ENCODE measurements at places on chromosomes 1 and 21.
A peak's percentile ranks its signal among the peaks of the same experiment; 100 is the strongest.

DNA sequence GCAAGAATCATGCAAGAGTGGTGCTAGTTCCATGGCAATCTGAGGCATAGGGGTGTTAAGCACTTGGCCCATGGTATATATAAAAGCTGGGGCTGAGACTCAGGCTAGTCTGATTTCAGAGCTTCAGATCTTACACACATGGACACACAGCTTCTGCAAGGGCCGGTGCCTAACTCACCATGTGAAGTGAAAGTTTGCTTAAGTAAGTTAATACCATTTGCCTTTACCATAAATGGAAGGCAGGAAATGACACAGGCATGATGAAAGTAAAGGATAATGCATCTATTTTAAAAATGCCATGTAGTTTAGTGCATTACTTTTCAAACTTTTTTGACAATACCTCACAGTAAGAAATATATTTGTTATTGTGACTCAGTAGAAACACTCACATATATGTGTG is 122.6 kb downstream of the KCNJ6 start:
- DNase-seq = no peak

DNA sequence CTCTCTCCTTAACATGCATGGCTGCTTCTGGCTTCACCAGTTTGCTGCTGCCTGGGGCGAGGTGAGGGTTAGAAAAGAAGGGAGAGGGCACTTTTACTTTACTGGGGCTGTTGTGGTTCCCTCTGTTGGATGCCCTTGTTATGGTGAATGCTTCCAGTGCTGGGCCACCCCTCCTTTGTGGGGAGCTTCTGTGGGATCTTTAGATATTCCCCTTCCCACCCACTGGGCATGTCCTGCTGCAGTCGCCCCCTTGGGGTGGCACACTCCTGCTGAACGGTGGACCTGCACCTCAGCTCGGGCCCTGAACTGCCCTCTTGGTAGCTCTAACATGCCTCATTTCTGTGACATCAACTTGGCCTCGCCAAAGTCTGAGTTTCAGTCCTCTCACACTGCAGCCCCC is 6.0 kb downstream of the TNN start:
- DNase-seq = no peak

DNA sequence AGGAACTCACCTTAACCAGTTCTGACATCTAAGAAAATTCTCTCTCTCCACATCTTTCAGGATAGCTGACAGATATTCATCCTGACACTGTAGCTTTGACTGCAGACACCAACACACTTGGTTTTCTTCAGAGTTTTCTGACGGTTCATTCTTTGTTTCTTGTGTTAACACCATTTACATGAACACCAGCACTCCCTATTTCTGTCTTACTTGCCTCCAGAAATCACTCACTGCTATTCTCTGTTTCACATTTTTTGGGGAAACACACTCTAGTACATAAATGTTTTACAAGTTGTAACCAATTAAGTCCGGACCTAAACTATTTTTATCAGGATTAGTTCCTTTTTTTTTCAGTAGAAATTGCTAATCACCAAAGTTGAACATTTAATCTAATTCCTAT is 15.4 kb downstream of the FLVCR1 start:
- DNase-seq = no peak

DNA sequence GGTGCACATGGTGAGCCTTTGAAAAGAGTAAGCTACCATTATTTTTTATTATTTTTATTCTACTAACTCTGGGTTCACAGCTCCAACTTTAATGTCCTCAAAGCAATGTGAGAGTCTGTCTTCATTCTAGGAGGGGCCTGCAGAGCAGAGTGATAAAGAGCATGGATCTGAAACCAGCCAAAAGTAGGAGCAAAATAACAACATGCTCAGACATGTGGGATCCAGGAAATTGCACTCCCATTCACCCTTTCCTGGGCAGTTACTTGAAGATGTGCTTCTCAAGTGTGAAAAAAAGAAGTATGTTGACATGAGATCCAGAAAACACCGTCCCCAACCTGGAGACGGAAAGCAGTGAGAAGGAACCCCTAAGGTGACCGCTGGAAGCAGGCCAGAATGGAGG is 8.7 kb upstream of the LIN28A start:
- DNase-seq = no peak

DNA sequence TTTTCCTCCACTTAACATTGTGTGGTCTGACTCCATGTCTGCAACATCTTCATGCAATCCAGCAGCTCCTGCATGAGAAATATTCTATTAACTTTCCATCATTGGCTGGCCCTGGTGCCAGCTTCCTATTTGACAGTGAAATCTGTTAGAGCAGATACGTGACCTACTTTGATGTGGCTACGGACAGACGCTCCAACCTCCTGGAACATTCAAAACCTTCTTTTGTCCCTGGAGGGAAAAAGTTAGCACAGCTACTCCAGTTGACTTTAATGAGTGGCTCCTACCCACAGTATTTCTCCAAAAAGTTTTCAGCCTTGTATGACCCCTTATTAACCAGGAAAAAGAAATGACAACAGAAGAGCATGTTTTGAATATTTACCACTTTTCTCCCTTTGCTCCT is 22.0 kb downstream of the PRAMEF20 start:
- no peak for DNase-seq

DNA sequence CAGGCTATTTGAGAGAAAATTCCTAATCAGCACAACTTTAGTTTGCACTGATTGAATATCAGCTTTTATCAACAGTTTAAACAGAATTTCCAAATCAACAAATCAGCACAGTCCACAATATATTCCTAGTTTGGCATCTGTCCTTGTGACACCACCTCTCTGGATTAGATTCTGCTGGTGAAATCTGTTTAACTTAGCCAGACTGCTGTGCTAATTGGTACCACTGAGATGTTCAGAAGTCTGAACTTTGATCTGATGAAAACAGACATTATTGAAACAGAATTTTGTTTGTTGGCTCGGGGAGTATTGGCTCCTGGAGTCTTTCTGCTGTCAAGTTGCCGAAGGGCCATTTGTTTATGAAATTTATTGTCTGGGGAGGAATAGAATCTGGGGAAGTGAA is 17.0 kb upstream of the NGF start:
- no peak for DNase-seq

- DNase-seq = no peak
Observed at GRCh38 chr1:176567190-176567794, 104.3 kb downstream of the PAPPA2 start.

- no peak for DNase-seq
Observed at GRCh38 chr1:230082211-230082610, 15.2 kb downstream of the GALNT2 start.

DNA sequence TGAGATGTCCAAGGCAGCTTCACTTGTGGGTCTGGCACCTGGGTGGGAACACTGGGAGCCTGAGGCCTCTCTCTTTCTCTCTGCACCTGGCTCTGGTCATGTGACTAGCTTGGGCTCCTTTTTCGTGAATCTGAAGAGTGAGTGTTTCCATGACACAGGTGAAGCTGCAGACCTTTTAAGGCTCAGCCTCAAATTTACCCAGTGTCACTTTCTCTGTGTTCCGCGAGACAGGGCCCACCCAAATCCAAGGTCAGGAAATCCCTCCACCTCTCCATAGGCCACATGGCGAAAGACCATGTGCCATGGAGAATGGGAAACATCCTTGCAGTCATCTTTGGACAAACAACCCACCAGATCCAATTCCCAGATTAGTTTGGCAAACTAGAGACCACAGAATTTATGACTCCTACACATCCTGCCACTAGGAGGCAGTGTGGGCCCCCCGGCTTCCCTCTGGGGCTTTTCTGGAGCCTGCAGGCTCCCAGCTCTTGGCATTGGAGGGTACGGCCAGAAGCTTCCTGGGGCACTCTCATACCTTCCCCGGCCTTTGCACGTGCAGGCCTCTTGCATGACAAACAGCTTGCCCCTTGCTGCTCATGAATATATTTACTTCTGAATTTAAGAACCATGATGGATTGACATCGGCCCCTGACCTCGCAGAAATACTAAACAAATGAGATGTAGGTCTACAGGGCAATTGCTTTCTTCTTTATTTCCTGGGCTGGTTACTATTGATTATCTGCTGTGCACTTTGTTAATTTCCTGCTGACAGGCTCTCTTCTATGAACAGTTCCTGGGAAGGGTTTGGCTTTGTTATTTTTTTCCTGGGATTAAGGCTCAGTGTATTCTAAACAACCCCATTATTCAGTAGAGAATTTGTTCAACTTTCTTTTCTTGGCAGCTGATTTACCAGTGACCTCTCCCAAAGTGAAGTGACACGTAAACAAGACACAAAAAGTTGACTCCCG is 180.7 kb downstream of the KAZN start:
- no peak for DNase-seq

DNA sequence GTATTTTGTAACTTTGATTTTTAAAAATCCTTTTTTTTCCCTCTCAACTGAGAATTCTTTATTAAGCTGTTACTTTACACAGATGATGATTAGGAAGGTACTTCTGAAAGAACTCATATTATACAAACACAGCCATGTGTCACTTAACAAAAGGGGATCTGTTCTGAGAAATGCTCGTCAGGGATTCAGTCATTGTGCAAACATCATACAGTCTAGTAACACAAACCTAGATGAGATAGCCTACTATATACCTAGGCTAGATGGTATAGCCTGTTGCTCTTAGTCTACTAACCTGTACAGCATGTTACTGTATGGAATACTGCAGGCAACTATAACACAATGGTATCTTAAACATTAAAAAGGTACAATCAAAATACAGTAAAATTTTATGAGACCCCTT is 24.9 kb downstream of the AHCTF1 start:
- no peak for DNase-seq

DNA sequence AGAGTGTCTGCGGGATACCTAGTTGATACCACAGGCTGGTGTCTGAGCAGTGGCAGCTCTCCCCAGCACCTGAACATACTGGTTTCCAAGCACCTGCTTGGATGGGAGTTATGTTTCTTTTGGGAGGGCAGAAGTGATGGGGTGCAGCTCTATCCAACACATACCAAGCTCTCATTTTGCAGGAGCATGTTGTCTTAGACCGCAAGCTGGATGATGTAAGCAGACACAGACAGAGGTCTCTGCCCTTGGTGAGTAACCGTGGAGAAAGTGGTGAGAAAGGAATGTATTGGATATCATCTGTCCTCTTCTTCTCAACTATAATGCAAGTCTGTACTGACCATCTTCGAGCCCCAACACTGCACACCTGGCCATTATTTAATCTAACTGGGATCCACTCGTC is 37.4 kb downstream of the ZNF496 start:
- no peak for DNase-seq

- DNase-seq = peak; percentile 23
Observed at GRCh38 chr21:34073749-34074282, 438 bp downstream of the MRPS6 start.

DNA sequence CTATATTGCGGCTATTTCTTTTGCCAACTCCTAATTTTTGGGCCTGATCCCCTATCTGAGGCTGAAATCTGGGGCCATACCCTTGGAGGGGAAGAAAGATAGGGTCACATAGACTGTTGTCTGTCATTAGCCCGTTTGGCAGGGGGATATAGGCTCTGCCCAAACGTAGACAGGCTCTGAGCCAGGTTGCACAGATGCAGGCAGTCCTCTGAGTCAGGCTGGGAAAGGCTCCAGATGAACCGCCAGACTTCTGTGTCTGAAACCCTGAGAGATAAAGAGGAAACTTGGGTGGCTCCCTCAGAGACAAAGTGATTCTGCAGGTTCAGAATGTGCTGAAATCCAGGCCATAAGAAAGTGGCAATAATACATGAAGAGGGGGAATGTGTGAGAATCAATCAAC is 4.0 kb upstream of the CAP1 start:
- DNase-seq = no peak

DNA sequence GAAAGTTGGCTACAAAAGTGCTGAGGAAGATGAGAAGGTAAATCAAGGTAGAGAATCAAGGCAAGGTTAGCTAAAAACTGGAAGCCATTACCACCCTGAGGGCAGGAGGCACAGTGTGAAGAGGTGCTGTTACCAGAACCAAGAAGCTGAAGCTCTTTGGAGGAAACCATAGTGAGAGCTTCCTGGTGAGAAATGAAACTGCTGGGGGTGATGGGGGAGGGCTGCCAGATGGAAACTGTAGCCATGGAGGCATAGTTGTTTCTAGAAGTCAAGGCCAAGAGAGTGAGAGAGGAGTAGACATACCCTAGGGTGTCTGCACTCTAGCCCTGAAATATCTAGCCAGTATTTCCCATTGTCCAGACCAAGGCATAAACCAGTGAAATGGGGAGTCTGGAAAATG is 28.7 kb downstream of the IFI44 start:
- no peak for DNase-seq

- peak; percentile 59 for DNase-seq
Observed at GRCh38 chr1:167043752-167044488, 46.3 kb downstream of the GPA33 start.

DNA sequence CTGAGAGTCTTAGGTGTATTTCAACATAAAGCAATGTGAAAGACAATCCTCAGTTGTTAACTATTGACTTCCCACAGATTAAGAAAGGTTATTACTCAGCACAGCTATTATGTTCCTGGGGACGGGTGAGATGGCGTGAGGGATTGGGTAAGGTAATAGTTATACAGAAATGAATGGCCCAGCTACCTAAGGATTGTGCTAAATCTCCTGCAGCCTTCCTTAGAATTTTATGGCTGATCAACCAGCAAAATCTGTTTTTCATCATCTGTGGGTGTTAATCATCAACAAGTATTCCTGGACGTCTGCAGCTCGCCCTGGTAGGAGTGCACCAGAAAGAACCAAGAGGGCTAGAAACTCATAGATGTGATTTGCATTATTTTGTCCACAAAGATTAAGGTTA is 146.0 kb upstream of the IVNS1ABP start:
- DNase-seq = no peak

DNA sequence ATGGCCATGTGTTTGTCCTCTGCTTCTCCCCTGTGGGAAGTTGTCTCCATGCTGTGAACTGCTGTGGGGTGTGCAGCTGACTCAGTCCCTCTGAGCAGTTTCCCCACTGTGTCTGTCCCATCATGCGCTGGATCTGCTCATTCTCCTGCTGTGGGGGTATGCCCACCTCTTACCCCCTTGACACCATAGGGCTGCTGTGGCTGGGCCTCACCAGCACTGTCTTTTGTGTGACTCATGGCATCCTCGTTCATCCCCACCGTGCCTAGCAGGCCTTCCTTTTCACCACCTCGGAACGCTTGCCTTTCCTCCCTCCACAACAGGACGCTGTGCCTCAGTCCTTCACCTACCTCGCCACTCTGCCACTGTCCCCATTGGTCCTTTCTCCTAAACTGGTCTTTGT is 27.3 kb downstream of the VANGL2 start:
- DNase-seq = no peak

- no peak for DNase-seq
Observed at GRCh38 chr1:155889566-155889965, 21.6 kb downstream of the RIT1 start.

DNA sequence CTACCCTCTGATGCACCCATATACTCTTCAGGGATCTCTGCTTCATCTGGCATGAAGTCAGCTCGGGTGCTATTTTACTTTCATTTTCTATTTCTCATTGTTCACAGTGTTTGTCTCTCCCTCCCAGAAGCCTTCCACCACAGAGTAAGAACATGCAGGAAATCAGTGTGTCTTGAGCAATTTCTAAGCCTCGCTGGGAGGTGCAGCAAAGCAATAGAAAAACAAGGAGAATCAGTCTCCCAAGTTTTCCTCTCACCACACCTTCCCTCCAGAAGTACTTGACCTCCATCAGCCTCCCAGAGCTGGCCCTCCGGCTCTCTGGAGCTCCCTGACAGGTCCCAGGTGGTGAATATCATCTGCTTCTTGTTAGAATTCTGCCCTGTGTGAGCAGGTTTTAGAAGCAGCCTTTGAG is 594.7 kb upstream of the CAMK1G start:
- DNase-seq = no peak

- no peak for DNase-seq
Observed at GRCh38 chr1:23394181-23394580, 24.5 kb upstream of the ZNF436 start.

- DNase-seq = no peak
Observed at GRCh38 chr1:174761901-174762585, 237.7 kb upstream of the CACYBP start.
